ENCODE measurements at places on chromosomes 4 and X. TPM values are rescaled to one million over a fixed set of nuclear protein-coding genes. Genes with fewer than 3 reads are reported as not detected.

- peak; percentile 8 for DNase-seq
These were observed 84.6 kb downstream of the THOC2 start for GRCh38 chrX:123648028-123648810.

Gene VBP1
- polyA plus RNA-seq = 112 TPM

- no peak for DNase-seq
These were observed 172.5 kb upstream of the GPC4 start for GRCh38 chrX:133587818-133588217.

Gene EGF
- not detected for polyA plus RNA-seq

DNA sequence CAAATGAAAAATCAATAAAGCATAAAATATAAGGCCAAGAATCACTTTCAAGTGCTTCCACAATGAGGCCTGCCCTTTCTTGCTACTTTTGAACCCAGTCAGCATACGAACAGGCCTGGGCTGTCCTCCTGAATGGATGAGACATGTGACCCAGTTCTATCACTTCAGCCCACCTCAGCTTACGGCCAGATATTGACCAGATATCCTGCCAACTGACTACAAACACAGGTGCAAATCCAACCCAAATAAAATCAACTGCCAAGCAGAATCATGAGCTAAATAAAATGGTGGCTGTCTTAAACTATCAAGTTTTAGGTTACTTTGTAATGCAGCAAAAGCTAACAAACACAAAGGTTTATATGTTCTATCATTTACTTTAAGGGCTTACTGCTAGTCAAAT, 53.7 kb downstream of the PDS5A start:
- DNase-seq = no peak

Gene NPNT
- not detected for polyA plus RNA-seq
